ENCODE measurements at places on chromosomes 2 and 18.

DNA sequence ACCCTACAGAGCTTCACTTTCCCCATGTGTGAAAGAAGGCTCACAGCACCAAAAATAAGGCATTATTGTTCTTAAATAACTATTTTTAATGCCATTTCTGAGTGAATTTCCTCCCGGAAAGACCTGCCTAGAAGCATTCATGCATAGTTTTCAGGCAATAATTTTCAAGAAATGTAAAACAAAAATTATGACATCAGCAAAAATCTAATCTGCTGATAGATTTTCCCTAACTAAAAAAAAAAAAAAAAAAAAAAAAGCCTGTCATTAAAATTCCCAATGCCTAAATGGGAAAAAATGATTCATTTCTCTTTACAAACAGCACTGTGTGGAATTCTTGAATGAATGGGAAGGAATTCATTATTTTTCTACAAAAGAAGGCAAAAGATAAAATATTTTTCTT, 35.4 kb downstream of the ABCB11 start:
- no peak for DNase-seq

DNA sequence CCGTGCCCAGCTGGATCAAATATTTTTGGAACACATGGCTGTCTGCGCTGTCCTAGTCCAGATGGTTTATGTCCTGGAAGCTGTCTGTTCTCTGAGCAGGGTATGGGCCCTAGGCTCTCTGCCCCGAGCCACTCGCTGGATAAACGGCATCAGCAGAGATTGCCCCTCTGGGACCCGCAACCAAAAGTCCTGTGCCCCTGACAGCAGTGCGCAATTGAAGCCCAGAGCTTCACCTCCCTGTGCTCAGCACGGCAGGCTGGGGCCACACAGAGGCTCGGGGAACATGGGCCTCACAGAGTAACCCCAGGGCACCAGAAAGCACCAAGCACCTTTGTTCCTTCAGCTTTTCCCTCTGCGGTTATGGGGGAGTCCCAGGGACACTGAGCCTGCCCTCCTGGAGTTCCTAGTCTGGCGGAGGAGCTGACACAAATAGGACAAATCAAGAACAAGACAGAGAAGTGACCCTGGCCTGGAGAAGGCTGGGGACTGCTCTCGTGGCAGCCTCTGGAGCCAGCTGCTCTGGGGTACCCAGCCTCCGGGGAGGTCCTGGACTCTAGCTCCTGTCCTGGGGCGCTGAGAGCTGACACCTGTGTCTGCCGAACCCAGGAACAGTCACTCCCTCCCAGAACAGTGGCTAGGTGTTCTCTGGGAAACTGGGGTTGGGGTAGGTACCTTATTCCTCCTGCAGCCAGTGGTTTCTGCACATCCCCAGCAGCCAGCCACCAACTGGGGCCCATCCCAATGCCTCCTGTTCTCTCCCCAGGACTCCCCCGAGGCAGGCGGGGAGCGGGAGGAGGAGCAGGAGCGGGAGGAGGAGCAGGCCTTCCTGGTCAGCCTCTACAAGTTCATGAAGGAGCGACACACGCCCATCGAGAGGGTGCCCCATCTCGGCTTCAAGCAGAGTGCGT, 12.3 kb downstream of the ARID5A start:
- DNase-seq = no peak

- no peak for DNase-seq
Measured at GRCh38 chr2:213016984-213017351, 134.4 kb downstream of the IKZF2 start.

DNA sequence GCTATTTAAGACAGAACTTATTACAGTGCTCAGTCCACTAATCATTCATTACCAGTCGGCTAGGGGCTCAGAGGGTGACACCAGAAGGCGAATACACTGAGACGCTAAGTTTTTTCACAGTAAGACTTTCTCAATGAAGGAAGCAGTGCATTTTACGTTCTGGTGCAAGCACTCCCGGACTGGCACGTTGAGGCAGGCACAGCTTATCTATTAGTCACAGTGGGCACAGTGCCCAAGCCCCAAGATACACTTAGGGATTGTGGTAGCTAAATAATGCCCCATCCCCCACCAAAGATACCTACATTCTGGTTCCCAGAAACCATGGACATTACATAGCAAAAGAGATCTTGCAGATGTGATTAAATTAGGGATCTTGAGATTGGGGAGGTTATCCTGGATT, 32.6 kb upstream of the BCL11A start:
- no peak for DNase-seq

DNA sequence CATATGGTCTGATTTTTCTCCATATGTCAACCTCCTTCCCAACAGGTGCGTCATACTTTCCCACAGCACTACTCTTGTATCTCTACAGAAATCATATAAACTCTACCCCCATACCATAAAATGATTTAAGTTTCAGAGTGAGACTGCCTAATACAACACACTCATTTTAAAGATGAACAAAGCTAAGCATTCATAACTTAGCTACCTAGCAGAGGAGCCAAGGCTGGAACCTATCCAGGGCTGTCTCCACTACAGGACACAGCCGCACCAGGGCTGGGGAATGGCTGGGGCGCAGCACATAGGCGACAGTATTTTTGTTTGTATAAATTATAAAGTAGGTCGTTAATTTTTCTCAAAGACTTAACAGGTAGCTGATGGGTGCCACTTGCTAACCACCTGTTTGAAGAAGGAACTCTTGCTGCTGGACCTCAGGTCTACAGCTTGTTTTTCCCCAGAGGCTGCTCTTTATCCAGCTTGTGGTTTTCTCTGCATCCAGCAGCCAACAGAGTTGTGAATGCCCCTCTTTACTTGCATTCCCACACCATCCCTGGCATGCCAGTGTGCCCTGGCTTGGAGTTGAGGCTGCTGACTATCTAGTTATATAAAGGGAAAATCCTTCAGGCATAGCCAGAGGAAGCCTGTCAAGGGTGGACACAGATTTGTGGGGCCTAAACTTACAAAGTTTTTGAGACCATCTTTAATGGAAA, 62.0 kb downstream of the HNRNPLL start:
- DNase-seq = no peak

GRCh38 chr2:50135821-50136220, 896.1 kb downstream of the NRXN1 start:
- no peak for DNase-seq

- no peak for DNase-seq
Measured at GRCh38 chr2:20485612-20486388, 38.9 kb downstream of the RHOB start.

- DNase-seq = no peak
Measured at GRCh38 chr2:231069379-231070054, 12.8 kb downstream of the PSMD1 start.

DNA sequence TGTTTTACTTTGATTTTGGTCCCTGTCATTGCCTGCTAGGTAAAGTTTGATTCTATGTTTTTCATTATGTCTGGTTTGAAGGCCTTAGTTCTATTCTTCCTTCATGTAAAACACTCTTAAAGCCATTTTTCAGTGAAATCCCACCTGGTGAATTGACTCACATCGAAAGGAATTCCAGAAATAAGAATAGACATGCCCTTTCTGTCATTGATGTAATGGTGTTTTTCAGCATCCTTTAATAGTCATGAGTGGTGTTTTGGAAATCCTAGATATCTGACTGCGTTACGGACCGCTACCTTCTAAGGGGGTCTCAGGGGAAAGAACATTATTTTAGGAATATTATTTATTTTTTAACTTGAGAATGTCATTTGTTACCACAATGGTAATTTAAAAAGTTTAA, 104.5 kb upstream of the ZEB2 start:
- DNase-seq = no peak

DNA sequence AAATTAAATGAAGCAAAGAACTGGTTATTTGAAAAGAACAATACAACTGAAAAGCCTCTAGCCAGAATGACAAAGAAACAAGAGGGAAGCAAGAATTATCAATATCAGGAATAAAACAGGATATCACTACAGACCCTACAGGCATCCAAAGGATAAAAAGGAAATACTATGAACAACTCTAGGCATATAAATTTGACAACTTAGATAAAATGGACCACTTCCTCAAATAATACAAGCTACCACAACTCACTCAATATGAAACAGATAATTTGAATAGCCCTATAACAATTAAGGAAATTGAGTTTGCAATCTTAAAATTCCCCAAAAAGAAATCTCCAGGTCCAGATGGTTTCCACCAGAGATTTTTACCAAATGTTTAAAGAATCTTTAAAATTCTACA, 19.8 kb downstream of the RPRD1A start:
- no peak for DNase-seq

DNA sequence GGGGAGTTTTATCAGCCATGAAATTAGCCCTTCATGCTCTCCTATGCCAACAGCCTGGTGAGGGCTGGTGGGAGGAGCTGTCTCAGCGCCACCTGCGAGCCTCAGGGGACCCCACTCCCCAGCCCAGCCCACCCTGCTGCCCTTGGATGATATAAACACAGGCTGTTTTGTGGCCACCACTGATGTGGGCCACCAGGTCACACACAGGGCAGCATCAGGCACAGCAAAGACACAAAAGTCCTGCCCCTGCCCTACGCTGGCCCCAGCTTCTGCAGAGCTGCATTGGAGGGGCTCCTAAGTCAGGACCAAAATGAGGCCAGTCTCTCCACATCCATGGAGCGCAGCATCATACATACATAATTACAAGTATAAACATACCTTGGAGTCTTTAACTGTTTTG, 110.6 kb upstream of the TEX51 start:
- DNase-seq = no peak

GRCh38 chr2:230738391-230738811, 25.8 kb downstream of the CAB39 start:
- DNase-seq = no peak

DNA sequence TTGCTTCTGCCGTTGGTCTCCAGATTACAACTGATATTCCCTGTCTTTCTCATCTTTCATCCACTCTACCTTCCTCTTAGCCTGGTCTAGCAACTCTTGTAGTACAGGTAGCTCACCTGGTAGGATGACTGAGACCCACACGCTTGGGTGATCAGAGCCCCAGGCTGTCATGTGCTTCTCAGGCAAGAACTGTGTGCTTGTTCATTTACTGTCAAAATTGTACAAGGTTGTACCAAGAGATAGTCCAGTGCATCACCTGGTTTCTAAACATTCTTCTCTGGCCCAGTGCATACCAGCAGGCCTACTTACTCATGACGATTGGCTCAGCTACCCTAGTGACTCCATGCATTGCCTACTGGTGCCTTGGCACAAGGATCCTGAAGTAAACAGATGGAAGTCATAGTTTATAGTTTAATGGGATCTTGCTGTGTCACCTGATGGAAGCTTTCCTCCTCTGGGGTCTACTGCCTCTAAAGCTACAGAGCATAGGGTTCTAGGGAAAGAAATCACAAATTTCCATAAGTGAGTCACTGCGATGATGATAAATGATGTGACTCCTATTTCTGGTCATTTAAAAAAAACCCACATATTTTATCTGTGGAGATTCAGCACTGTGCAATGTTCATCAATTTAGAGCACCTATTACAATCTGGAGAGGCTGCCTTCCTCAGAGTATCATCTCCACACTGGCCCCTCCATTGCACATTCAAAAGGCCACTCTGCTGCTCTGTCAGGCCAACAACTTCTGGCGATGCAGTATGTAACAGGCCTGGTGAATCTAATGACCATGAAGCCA, 481.8 kb upstream of the MEIS1 start:
- no peak for DNase-seq

DNA sequence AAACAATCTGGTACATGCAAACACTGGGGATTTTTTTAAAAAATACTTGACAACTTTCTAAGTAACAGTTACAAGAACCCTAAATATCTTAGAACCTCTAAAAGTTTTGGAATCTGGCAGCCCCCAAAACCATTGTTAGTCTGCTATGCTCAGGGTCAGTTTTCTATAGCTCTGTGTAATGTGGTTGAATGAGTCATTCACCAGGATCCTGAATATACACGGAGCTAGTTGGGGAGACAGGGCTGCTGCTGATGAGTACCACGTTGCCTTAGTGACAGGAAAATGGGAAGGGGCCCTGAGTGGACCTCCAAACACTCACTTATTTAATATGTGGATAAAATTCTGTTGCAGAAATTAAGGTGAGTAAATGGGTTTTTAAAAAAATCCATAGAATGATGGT, 36.9 kb upstream of the TANC1 start:
- no peak for DNase-seq

GRCh38 chr2:217171874-217172273, 312.0 kb upstream of the TNP1 start:
- no peak for DNase-seq

GRCh38 chr18:63016270-63016669, 300.9 kb downstream of the PHLPP1 start:
- peak; percentile 59 for DNase-seq

DNA sequence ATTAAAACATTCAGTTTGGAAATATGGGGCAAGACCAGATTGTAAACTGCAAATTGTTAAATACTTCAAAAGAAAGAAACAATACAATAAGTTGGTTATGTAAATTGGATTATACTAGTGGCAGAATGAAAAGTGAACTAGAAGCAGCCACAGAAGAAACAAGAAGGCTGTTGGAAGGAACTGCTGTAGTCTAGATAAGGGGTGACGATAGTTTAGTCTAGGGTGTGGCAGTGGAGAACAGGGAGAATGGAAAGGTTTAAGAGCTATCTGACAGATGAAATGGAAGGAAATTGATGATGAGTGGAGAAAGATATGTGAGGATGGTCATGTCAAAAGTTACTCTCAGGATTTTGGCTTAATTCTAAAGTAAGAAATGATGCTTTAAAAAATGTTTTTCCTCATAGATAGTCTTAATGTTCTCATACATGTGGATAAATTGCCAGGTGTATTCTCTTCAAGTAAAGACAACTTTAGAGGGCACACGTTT, 179.7 kb downstream of the GPD2 start:
- no peak for DNase-seq

- no peak for DNase-seq
Measured at GRCh38 chr2:74419345-74419744, 2.1 kb downstream of the C2orf81 start.

All from CD4-positive, CD25-positive, alpha-beta regulatory T cell (primary cell).